ENCODE measurements at places on chromosomes 11 and 22. TPM values are rescaled to one million over a fixed set of nuclear protein-coding genes. Genes with fewer than 3 reads are reported as not detected.
A peak's percentile ranks its signal among the peaks of the same experiment; 100 is the strongest.

The MOGAT2 gene
- total RNA-seq = 0.13 TPM

The PHF21B gene
- 0.30 TPM for total RNA-seq

The HBB gene
- 121 TPM for total RNA-seq

The SPTBN2 gene
- 1.3 TPM for total RNA-seq

DNA sequence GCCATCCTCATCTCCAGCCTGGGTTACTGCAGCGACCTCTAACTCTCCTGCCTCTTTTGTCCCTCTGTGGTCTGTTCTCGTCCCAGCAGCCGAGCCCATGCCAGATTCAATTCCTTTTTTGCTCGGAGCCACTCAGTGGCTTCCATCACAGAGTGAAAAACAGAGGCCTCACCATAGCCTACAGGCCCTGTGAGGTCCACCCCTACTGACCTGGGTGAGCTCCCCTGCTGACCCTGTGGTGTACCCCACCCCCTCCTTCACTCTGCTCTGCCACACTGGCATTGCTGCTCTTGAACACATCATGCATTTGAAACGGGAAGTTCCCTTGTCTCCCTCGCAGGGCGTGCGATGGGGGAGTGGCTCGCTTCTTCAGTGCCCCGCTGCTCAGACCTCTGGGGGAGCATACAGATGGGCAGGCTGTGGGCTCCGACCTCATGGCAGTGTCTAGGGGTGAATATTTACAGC is 2.1 kb downstream of the AIP start:
- peak; percentile 49 for DNase-seq

DNA sequence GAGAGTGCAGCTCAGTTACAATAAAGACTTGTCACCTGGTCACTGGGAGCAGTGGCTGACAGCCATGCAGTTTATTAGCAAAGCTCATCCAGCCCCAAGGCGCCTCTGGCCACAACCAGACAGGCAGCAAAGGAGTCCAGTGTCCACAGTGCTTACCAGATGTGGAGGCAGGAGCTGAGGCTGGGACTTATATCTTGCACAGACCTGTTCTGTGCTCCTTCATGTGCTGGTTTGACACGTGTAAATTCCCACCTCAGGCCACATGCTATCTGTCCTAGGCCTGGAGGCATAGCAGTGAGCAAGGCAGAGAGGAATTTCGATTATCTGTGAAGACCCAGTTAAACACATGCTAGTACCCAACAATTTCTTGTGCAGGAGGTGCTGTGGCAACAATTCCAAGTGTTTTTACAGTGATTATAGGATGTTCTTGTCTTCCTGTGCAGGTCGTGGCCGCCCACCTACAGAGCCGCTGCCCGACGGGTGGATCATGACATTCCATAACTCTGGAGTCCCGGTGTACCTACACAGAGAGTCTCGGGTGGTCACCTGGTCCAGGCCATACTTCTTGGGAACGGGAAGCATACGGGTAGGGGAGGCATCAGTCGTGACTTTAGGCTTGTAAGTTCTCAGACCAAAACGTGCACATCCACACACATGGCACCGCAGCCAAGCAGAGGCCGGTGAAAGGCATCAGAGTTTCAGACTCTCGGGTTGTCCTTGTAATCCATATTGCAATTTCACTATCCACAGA is 9.4 kb downstream of the DGCR8 start:
- DNase-seq = peak; percentile 16

- no peak for DNase-seq
Measured at GRCh38 chr22:22110548-22111266, 128.1 kb upstream of the TOP3B start.

DNA sequence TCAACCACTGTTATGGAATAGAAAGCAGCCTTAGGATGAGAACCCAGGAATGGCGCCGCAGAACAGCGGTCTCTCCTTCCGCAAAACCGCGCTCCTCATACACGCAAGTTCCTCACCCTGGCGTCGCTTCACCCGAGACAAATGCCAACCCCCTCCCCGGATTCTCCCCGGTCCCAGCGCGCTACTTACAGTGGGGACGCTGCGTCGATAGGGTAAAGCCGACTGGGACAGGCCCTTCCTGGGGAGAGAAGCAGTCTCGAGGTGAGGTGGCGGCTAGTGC is 287 bp downstream of the RPS13 start:
- DNase-seq = no peak

DNA sequence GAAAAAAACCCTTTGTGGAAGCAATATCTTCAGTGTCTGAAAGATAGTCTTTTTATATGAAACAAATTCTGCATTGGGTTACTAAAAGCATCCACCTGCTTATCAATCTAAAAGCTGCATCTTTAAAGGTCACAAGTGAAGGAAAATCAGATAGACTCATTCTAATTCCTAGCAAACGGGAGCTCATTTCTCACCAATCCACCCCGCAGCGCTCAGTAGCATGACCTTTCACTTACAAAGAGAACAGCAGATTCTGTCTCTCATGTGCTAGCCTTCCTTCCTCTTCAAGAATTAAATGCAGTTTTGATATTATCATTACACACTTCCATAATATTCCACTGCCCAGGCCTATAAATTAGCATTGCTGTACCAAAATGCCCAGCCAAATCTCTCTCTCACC is 212.9 kb downstream of the CADM1 start:
- DNase-seq = no peak

Data from Right ventricle myocardium superior (tissue), 1 donor.